Upper lobe of left lung (tissue), 6 donors: ENCODE measurements at places on chromosomes 1 and 21. TPM values are rescaled to one million over a fixed set of nuclear protein-coding genes. Genes with fewer than 3 reads are reported as not detected.
A peak's percentile ranks its signal among the peaks of the same experiment; 100 is the strongest.

The ADAMTS5 gene
- 3.8 TPM for total RNA-seq

The ANKRD65 gene
- total RNA-seq = 21.3 TPM

The CELA2A gene
- not detected for total RNA-seq

The OR2L5 gene
- total RNA-seq = not detected

The CXADR gene
- 59.3 TPM for total RNA-seq

The SUMO3 gene
- 95.4 TPM for total RNA-seq

The NEGR1 gene
- 8.5 TPM for total RNA-seq

The FMN2 gene
- total RNA-seq = 0.06 TPM

The SPATA21 gene
- total RNA-seq = not detected

- DNase-seq = no peak
These were observed 945 bp downstream of the WDR3 start for GRCh38 chr1:117930484-117930883.

DNA sequence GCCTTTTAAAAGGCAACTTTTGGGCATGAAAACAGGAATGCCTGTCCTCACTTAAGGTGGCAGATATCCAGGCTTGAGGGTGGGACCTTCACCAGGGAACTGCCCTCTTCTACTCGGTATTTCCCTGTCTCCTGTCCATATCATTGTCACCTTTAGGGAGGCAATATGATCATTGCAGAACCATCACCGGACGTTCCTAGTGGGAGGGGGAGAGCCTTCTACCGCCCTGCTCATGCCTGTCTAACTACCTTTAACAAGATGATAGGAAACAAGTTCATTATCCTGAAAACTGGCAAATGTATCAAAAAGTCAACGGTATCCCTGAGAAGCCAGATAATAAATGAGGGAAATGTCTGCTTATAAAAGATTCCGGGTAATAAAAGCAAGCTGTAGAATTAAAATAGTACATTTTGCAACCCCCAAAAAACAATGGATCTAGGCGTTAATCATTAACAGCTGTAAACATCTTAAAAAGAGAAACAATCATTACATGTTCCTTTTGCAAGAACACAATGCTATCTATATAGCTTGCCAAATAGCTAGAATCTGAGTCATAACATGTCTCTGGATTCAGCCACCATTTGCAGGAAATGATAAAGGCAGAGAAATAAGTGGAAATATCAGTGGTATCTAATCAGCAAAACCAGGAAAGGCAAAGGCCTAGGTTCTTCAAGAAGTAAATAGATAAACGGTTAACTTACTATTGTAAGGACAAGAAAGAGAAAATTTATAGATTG lies 852.9 kb upstream of the ADGRL4 start:
- no peak for DNase-seq

- DNase-seq = peak; percentile 77
These were observed 5.1 kb upstream of the LAMTOR5 start for GRCh38 chr1:110412576-110412975.

DNA sequence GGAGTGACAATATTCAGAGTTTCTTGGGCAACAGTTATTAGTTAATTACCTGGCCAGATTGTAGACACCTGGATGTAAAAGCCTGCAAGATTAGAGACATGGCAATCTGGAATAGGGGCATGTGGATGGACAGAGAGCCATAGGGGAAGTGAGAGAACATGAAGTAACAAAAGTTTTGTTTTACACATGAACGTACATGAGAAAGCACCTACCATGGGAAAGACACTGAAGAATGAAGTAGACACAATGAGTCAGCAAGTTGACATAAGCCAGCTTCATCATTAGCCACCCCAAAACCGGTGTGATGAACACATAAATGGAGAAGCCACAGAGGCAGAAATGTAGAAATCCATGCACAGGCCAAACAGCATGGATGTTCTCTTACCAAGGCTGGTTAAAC lies 462.1 kb upstream of the C1orf87 start:
- DNase-seq = no peak

DNA sequence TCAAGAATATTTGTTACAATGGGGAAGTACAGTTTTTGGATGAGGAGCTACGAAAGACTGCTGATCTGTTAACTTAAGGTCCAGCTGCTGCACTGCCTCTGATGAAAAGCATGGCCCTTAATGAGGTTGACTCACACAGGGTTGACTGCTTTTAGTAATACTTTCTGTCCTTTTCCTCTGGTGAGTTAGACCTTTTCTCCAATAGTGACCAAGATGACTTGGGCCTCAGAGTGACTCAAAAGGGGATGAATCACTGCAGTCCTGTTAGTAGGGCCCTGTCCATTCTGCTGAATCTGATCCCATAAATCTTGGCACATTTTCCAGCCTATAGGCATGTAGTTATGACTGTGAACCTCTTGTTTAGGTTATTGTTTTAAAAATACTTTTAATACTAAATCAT lies 2.7 kb downstream of the DISP1 start:
- peak; percentile 38 for DNase-seq

- no peak for DNase-seq
These were observed 38.8 kb upstream of the TNFSF4 start for GRCh38 chr1:173245892-173246291.

DNA sequence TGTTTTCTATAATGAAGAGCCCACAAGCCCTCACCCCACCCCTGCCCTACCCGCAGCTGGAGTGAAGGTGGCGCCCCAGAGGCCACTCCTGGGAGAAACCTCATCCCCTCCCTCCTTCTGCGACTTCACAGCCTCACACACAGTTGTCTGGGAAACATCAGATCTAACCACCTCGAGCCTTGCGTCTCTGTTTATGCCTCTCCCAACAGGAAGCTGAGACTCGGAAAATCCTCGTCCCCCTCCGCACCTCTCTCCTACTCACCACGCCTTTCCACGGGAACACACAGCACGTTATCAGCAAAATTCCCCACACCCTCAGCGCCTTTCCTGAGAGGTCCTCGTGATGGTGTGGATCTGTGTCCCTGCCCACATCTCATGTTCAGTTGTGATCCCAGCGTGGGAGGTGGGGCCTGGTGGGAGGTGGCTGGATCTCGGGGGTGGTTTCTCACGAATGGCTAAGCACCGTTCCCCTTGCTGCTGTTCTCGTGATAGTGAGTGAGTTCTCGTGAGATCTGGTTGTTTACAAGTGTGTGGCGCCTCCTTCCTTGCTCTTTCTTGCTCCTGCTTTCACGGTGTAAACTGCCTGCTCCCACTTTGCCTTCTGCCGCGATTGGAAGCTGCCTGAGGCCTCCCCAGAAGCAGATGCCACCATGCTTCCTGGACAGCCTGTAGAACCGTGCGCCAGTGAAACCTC lies 190.6 kb downstream of the KIF26B start:
- no peak for DNase-seq

DNA sequence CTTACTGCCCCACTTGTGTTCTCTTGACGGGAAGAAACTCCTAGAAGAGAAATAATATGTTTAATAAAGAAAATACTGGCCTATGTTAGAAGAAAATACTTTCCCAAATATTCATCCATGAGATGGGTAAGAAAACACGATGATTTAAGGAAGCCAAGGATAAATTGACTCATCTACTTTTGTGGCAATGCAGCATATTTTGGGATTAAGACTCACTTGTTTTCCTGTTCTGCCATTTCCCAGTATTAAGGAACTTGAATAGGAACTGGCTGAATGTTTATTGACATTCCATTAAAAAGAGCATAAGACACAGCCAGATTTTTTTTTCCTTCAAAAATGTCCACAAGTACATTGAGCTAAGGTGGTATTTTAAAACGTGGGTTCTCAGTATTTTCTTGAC lies 10.9 kb upstream of the ADAMTS5 start:
- DNase-seq = no peak

GRCh38 chr1:180386745-180387367 lies 115.5 kb downstream of the ACBD6 start:
- DNase-seq = no peak

DNA sequence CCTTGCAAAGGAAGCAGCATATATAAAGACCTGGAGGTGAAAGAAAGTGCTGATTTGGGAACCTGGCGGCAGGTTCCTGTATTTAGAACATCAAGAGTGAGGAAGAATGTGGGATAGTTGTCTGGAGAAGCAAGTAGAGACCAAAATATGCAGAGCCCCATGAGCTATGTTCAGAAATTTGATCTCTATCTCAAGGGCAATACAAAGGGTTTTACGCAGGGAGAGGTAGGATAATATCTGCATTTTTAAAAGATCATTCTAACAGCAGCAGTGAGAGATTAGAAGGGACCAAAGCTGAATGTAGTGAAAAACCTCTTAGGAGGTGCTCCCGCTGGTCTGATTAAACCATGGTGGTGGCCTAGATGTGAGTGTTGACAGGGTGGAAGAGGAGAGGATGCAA lies 453.9 kb upstream of the PKN2 start:
- DNase-seq = no peak

DNA sequence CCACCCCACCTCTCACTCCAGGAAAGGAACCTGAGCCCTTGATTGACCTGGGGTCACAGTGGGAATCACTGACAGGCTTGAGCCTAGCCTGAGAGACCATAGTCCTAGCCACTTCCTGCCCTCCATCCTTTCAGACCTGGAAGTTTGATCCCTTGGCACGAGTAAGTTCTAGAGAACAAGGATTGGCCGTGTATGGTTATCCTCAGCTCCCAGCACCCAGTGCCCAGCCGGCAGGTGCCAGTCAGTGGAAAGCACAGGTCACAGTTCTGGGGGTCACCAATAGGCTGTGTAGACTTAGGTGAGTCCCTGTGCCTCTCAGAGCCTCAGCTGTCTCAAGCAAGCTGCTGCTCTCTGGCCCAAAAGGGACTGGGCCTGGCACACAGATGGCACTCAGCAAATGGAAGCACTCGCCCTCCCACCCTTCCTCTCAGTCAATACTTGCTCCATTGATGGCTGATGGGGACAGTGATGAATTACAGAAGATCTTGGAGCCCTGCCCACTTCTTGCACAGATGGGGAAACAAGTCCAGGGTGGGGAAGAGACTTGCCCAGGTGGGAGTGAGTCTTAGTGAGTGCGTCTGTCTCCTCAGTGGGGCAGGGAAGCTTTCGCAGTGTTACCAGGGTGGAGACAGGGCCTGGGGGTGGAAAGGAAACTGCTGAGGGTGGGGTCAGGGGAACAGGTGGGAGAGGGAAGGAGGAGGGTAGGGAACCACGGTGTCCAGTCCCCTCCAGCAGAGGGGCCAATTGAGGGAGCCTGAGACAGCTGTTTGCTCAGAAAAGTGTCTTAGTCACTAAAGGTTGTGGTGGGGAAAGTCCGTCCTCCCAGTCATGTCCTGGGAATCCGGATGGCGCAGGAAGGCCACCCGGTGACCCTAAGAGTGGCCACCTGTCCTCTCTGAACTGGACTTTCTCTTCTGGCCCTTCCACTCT lies 2.6 kb upstream of the KCNQ4 start:
- no peak for DNase-seq

GRCh38 chr1:21012937-21013336 lies 163.8 kb downstream of the EIF4G3 start:
- DNase-seq = no peak

DNA sequence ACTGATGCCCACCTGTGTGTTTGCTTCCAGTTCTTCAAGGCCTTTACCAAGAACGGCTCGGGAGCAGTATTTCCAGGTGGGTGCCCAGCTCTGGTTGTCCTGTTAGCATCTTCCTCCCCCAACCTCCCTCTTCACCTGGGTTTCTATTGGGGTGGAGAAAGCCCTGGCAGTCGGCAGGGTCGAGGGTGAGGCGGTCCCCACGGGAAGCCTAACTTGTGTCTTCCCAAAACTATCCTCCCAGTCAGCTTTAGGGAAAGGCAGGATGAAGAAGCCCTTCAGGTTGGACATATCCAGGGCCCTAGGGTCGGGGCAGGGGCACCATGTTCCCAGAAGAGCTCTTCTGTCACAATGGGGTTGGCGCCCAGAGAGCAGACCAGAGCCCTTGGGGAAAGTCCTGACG lies 20.6 kb downstream of the QSOX1 start:
- no peak for DNase-seq

DNA sequence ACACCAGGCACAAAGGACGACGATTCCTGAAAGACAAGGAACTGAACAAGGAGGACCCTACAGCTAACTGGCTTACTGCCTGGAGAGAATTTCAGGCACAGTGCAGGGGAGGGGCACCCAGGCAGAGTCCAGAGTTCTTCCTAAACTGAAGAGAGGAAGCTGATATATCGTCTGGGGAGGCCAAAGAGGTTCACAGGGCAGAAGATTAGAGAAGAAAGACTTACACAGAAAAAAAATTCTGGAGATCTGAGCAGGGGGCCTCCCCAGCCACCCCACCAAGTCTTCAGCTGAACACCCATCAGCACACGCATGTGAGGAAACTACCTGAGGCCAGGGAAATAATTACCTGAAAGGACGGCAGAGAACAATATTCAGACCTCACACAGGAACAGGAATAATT lies 24.6 kb downstream of the SORT1 start:
- DNase-seq = peak; percentile 39

- DNase-seq = peak; percentile 47
These were observed 546 bp downstream of the KIF21B start for GRCh38 chr1:201022820-201023516.

- DNase-seq = no peak
These were observed 8.7 kb downstream of the PTCH2 start for GRCh38 chr1:44834328-44834727.

DNA sequence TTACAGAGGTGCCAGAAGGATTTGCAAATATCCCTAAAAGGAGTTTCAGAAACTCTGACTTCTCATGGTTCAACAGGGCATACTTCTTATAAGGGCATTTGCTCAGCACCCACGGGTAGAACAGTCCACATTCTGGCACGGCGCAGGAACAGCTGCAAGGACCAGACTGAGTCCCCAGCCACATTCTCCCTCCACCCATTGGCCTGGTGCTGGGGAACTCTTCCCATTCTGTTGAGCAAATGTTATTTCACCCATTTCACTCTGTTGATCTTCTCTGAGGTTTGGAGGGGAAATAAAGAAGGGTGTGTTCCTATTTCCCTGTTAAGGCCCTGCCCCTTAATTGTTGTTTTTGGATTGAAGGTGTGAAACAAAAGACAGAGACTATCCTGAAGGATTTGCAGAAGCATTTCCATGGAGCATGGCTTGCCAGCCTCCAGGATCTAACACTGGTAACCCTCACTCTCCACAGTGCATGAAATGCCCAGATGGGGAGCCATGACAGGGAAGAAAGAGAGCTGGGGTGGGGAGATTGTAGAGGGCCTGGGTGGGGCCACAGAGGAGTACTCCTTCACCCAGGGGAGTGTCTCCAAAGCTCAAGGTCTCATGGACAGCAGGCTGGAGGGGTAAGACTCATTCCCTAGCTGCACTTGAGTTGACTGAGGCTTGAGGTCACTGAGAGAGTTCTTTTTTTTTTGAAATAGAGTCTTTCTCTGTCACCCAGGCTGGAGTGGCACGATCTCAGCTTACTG lies 35.0 kb downstream of the INAVA start:
- no peak for DNase-seq

DNA sequence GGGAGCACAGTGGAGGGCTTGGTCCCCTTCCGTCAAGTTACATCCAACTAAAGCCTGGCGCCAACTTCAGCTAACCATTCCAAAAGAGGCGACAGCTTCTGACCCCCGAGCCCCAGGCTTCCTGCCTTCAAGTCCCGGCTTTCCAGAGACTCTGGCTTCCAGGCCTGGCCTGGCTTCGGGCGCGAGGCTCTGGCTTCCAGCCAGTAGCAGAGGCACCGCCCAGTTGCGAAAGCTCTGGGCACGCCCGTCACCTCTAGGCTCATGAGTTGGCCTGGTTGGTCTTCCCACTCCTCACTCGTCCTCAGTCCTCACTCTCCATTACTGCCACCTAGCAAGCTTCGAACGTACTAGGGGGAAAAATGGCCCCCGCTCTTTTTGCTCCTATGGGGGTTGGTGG lies 30.0 kb upstream of the C1orf185 start:
- no peak for DNase-seq
